Brain microvascular endothelial cell (primary cell): ENCODE measurements at places on chromosomes 13 and 19.

GRCh38 chr13:30241532-30241931 lies 65.8 kb downstream of the KATNAL1 start:
- DNase-seq, result no peak

- no peak for DNase-seq
Observed at GRCh38 chr19:8654591-8655339, 24.3 kb downstream of the NFILZ start.

DNA sequence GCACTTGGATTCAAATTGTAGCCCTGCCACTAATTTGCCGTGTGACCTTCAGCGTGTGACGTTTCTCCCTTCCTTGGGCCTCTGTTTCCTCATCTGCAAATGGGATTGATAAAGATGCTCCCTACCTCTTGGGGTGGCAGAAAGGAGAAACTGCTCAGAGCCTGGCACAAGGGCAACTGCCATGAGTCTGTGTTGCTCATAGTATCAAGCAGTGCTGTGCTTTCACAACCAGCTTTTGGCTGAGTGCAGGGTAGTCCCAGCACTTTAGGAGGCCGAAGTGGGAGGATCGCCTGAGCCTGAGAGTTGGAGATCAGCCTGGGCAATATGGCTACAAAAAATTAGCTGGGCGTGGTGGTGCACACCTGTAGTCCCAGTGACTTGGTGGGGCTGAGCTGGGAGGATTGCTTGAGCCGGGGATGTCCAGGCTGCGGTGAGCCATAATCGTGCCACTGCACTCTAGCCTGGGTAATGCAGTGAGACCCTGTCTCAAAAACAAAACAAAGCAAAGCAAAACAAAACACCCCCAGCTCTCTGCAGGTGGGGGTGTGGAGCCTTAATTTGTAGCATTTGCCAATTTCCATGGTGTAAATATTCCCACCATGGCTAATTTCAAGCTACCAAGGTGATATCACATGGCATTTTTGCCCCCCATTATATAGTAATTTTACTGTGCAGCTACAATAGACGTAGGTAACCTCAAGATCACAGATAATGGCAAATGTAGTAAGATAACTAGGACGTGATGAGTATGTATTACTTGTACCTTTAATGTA lies 1.6 kb upstream of the MARK4 start:
- no peak for DNase-seq

- no peak for DNase-seq
Observed at GRCh38 chr13:37594550-37594949, 4.0 kb downstream of the POSTN start.

DNA sequence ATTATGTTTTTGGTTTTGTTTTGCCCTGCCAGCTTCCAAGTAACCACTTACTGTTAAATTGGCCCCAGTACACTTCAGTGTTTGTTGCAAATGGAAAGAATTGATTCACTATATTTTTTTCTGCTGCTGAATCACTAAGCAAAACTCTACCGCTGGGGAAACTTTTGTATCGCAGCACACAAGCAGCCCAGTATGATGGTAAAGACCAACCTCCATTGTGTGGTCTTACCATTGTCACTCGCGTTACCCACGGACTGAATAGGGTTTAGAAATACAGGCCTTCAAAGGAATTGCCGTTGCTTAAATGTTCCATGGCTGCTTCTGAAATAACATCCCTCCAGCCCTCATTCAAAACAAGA lies 7.9 kb downstream of the SPATA13 start:
- no peak for DNase-seq

GRCh38 chr13:79457948-79458347 lies 23.0 kb upstream of the NDFIP2 start:
- peak; percentile 93 for DNase-seq

DNA sequence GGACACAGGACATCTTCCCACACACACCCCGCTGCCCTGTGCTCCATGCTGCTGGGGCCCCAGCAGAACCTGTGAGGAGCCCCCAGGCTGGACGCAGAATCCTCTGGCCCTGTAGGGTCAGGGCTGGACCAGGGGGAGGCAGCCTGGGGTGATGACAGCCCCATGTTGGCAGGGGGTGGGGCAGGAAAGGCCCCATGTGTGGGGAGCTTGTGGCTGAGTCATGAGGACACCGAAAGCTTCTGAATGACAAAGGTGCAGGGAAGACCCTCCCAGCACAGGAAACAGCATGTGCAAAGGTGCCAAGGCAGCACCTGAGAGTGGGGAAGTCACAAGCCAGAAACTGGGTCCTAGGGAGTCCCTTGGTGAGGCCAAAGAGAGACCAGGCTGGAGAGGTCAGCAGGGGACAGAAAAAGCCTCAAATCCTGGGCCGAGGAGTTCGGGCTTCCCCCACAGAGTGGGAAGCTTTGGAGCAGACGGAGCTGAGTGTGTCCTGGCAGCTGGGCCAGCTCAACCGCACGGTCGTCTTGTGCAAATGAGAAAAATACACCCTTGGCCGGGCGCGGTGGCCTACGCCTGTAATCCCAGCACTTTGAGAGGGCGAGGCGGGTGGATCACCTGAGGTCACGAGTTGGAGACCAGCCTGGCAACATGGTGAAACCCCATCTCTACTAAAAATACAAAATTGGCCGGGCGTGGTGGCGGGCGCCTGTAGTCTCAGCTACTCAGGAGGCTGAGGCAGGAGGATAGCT lies 17.5 kb downstream of the ATP8B3 start:
- no peak for DNase-seq

DNA sequence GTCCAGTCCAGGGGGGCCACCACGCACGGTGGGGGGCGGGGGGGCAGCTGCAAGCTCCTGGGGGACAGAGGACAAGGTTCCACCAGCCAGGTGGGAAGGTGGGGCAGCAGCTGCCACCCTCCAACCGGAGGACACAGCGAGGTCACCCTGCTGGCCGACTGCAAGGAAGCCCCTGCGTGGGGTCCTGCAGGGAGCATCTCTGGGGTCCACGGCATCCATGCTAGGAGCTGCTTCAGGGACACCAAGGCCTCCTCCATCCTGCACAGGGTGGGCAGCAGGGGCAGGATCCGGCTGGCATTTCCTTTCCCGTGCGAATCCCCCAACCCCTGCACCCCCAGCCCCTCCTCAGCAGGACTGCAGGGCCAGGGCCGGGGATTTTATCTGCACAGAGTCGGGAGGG lies 8.3 kb upstream of the KLF16 start:
- no peak for DNase-seq

GRCh38 chr19:49614096-49614833 lies 23.3 kb downstream of the PRR12 start:
- DNase-seq, result peak; percentile 85

DNA sequence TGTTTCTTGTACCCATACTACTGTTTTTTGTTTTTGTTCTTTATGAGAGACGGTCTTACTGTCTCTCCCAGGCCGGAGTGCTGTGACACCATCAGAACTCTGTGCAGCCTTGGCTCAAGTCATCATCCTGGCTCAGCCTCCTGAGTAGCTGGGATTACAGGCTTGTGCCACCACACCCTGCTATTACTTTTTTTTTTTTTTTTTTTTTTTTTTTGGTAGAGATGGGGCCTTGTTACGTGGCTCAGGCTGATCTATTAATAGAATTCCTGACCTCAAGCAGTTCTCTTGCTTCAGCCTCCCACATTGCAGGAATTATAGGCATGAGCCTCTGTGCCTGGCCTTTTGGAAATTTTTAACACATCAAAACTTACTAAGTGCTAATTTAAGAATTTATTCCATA lies 2.9 kb upstream of the ZNF304 start:
- DNase-seq, result no peak

DNA sequence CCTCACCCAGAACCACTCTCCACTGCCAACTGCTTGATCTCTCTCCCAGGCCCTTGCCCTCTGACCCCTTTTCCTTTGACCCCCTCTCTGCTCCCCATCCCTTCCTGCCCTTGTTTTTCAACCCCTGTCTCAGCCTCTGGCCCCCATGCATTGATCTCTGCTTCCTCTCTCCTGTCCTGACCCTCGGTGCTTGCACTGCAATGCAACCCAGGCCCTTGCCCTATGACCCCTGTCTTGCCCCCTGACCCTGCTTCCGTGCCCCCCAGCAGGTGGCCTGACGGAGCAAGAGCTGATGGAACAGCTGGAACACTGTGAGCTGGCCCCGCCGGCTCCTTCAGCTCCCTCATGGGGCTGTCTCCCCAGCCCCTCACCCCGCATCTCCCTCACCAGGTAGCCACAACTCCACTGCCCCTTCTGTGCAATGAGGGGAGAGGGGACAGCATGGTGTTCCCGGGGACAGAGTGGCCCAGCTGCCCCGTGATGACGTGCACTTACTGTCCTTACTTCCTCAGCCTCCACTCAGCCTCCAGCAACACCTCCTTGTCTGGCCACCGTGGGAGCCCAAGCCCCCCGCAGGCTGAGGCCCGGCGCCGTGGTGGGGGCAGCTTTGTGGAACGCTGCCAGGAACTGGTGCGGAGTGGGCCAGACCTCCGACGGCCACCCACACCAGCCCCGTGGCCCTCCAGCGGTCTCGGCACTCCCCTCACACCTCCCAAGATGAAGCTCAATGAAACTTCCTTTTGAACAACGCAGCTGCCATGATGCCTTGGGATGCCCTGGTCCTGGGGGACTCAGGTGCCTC lies 10.5 kb upstream of the LTBP4 start:
- no peak for DNase-seq

GRCh38 chr13:33875618-33876401 lies 57.9 kb downstream of the RFC3 start:
- DNase-seq, result no peak

DNA sequence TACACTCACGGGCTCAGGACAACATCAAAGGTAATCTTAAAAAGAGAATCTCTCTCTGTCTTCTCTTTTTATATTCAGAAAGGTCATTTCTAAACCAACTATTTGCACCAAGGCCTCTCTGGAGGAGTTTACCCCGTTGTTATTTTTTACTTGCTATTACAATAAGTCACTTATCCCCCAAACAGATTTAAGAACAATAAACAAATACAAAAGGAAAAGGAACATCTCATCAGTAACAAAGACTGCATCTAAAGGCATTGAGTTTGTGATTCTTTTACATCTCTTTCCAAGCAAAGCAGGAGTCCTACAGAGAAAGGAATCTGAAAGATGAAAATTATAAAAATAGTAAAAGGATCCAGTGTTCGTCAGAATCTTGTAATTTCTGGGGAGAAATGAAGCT lies 75.4 kb downstream of the GGACT start:
- DNase-seq, result no peak

- no peak for DNase-seq
Observed at GRCh38 chr13:33259296-33259695, 26.3 kb downstream of the STARD13 start.

DNA sequence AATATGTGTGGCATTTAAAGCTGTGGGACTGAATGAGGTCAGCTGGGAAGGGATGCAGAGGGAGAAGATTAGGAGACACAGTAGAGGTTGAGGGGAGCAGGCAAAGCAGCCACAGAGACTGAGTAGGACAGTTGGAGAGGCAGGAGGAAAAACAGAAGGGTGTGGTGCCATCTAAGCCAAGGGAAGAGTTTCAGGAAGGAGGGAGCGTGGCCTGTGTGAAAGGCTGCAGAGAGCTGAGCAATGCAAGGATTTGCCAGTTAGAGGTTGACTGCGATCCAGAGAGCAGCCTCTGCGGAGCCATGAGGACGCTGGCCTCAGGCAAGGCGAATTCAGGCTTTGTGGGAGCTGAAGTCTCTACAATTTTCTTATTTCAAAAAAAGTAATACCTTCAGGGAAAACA lies 28.9 kb downstream of the SOX21 start:
- DNase-seq, result no peak

- peak; percentile 96 for DNase-seq
Observed at GRCh38 chr19:44587963-44588770, 25.2 kb upstream of the IGSF23 start.
